ENCODE measurements at places on chromosomes 5 and 9. TPM values are rescaled to one million over a fixed set of nuclear protein-coding genes. Genes with fewer than 3 reads are reported as not detected.

Gene C9orf152
- not detected for total RNA-seq

- DNase-seq = no peak
These were observed 179.5 kb downstream of the YTHDC2 start for GRCh38 chr5:113692891-113693457.

DNA sequence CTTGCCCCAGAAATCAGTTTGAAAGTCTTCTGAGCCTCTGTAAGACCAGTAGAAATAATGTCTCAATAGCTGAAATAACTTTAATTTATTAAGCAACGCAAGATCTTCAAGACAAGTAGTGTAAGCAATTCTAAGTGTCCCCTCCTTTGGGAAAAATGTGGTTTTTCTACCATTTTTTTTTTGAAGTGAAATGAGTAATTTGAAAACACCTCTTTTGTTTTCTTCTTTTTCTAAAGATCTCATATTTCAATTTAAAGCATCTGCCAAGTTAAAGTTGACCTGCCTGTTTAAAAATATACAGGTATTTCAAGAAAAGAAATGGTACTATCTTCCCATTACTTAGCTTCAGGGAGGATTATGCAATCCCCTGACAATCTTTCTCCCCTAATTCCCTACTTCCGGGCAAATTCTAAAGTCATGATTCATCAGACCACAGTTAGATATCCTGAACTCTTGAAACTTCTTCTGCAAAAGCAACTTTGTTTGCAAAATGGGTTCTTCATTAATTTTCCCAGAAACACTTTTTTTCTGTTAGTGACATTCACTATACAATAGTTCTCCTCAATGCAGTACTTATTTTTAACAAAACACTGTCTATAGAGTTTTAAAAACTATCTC, 7.8 kb upstream of the ANXA1 start:
- DNase-seq = no peak

GRCh38 chr9:99118782-99119466, 14.0 kb downstream of the TGFBR1 start:
- DNase-seq = no peak

DNA sequence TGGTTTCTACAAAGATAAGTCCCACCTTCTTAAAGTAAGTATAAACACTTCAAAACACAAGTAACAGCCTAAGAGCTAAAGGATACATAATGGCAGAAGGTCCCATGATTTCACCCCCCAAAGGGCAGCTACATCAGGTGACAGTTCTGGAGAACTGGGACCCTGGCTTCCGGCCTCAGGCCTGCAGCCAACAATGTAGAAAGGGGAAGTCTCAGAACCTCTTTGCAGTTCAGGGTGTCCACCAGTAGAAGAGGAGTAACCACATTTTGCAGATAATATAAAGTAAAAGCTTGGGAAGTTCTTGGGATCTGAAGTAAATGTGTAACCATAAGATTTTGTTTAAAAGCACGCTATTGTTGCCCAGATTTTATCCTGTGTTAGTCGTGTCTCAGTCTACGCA, 267.4 kb upstream of the VLDLR start:
- DNase-seq = no peak
